Placental pericyte (primary cell): ENCODE measurements at places on chromosomes 1 and 21. TPM values are rescaled to one million over a fixed set of nuclear protein-coding genes. Genes with fewer than 3 reads are reported as not detected.

CELA2B gene
- total RNA-seq: not detected in 2 replicates

NBPF6 gene
- 1.1 TPM in 1 of 2 replicates, not detected in the other for total RNA-seq

SPRR2D gene
- total RNA-seq: not detected in 2 replicates

LRRN2 gene
- not detected in 2 replicates for total RNA-seq

GJA4 gene
- not detected in 2 replicates for total RNA-seq

LCK gene
- not detected in 2 replicates for total RNA-seq

FBLIM1 gene
- total RNA-seq: 152 and 186 TPM in 2 replicates

TNNT2 gene
- total RNA-seq: under 0.01 TPM in 1 of 2 replicates, not detected in the other

GON4L gene
- total RNA-seq: 32.8 and 48.4 TPM in 2 replicates

RHD gene
- not detected in 2 replicates for total RNA-seq

NSUN4 gene
- 20.0 and 22.5 TPM in 2 replicates for total RNA-seq

NBPF1 gene
- total RNA-seq: 31.9 and 164 TPM in 2 replicates

PRMT6 gene
- 12.5 and 19.9 TPM in 2 replicates for total RNA-seq
